ENCODE measurements at places on chromosomes 5 and 9.

GRCh38 chr5:121862801-121863200 is 11.1 kb downstream of the FTMT start:
- DNase-seq = no peak

DNA sequence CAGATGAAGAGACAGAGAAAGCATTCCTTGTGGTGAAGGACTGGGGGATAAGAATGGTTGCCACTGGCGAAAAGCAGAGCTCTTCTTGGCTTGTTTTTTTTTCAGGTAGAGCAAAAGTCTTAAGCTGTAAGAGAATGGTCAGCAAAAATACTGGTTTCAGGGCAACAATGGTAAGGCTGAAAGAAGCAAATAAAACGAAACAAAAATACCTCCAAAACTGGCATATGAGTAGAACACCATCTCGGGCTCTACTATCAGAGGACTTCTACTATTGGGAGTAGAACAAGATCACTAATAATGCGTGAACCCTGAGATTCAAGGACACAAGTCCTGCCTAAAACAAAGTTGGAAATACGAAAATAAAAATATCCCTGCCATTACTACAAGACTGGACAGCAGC is 1823.2 kb upstream of the CDH6 start:
- DNase-seq = no peak

DNA sequence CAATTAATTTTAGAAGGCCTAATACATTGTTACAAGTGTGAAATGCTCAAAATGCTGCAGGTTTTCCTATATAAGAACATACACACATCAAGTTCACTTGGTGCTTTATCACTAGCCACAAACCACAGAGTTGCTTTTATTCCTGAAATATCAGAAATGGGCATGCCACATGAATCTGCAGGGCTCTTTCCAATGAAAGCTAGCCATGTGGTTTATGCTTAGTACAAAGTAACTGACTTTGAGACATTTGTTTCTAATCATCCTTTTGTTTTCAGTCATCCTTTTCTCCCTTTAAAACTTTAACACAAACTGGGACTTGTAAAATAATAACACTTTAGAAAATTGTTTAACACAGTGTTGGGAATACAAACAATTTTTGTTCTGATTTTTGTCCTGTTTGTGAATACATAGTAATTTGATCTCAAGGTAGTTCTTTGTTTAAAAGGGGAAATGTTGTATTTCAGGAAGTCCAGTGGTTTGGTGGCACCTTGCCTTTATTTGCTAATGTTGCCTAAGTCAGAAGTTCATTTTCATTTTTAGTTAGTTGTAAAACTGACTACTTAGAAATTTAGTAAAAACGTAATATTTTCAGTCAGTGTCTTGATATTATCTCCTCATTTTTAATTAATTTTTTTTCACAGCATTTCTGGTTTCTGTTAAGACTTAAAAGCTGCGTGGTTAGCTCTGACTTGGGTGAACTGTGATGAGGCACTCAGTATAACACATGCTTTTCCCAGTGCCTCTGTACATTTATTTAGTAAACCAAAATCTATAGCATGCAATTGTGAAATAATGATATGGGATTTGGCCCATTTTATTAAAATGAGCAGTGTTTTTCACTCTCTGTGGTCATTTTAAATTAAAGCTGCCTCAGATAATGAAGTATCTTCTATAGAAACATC is 18.6 kb downstream of the PRDM6 start:
- DNase-seq = no peak

- DNase-seq = peak; percentile 56
These were observed 104.9 kb downstream of the CFAP90 start for GRCh38 chr5:7745882-7746610.

- no peak for DNase-seq
These were observed 168.4 kb upstream of the GDNF start for GRCh38 chr5:38008198-38008597.

- no peak for DNase-seq
These were observed 87.5 kb upstream of the RANBP3L start for GRCh38 chr5:36389245-36389644.

- DNase-seq = no peak
These were observed 27.7 kb downstream of the CDC37L1 start for GRCh38 chr9:4706971-4707622.

GRCh38 chr9:136381311-136381710 is 7.8 kb upstream of the CARD9 start:
- no peak for DNase-seq

DNA sequence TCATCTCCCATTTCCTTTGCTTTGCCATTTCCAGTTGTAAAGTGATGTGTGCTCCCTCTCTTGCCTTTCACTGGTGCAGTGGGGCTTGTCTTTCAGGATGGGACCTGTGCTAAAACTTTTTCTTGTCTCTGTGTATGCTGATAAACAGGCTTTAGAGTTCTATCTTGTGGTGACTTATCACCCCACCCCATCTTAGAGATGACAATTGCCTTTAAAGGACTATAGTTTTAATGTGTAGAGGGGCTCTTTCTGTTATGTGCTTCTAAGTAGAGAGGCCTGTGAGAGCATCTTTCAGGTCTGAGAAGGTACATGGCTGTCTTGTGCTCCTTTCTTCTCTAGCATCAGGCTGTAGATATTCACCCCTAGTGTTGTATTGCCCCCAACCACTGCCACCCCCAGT is 21.9 kb downstream of the MAN2A1 start:
- DNase-seq = no peak

DNA sequence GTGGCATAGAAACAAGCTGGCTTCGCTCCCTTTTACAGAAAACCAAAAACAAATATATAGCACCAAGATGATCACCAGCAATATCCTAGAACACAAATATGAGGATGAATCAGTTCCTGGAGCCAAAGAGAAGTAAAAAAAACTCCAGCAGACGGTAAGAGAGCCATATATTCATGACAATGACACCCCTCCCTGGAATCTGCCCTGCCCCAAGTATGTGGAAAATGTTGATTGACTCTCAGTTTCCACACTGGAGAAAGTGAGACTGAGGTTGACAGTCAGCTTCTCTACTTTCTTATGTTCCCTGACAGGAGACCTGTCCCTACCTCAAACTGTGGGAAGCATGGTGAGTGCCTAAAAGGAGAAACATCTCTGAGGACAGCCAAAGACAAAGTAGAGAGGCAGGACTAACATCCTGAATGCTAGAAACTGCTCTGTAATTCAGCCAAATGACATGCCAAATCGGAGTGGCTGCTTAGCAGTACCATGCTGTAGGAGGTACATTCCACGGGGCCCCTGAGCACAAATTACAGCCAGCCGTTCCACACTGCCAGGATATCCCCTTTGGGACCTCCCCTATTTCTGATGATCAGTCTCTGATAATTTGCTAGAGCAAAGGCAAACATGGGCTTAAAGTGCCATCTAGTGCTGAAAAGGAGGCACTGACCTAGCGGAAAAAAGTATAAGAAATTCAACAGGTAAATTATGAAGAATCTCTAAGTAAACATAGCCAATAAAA is 424.0 kb upstream of the RGMB start:
- DNase-seq = peak; percentile 44

- DNase-seq = no peak
These were observed 22.1 kb upstream of the SLC25A51 start for GRCh38 chr9:37925786-37926736.
